ENCODE measurements at places on chromosomes 7 and 10.
A peak's percentile ranks its signal among the peaks of the same experiment; 100 is the strongest.

DNA sequence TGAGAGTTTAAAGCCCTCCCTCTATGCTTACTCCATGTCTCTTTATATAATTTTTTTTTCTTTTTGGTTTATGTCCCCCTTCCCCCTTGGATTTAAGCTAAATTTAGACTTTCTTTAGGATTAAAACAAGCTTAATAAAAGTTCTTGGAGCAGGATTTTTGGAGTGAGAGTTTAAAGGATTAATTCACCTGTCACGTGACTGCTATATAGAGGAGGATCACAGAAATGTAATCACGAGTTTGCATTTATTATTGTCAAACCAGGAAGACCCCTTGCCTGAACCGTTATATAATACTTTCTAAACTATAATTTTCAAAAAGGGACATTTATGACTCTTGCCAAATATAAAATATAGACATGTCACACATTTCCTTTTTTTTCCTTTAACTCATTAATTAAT lies 78.1 kb upstream of the IMMP2L start:
- DNase-seq: no peak

GRCh38 chr10:71765176-71765904 lies 8.0 kb downstream of the VSIR start:
- DNase-seq: peak; percentile 26

DNA sequence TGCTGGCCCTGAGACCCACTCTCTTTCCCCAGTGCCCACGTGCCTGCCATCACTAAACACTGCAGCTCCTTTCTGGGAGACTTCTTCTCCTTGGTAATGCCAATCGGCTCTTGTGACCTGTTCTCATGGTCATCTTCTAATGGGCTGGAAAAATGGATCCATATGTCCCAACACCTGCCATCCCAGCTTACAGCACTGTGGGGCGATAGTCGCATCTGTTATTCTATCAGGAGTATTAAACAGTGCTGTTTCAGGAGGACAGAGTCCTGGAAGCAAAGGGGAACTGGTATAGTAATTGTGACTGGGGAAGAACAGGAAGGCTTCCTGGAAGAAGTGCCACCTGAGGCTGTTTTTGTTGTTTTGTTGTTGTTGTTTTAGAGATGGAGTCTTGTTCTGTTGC lies 411.2 kb downstream of the GLRX3 start:
- no peak for DNase-seq

- DNase-seq: no peak
Measured at GRCh38 chr7:138662991-138663320, 38.2 kb downstream of the SVOPL start.

DNA sequence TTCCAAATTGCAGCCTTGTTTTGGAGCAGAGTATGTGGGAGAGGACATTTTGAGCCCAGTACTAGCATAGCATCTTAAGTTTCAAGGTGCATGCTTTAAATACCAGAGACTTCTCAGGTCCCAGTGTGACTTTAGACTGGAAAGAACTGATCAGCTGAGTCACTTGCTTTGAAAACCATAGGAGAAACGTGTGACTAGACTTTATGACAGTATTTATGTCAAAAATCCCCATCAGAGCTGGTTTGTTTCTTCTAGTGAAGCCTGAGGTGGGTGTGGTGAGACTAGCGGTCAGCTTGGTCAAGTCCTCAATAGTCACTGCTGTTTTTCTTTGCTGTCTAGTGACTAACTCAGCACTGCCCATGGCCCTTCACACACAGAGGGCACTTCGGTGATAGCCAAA lies 724.2 kb downstream of the GATA3 start:
- DNase-seq: no peak

GRCh38 chr10:4882704-4883078 lies 56.7 kb downstream of the AKR1E2 start:
- no peak for DNase-seq

Data from substantia nigra (tissue), 51 donors.